ENCODE measurements at places on chromosomes 16 and 17.

DNA sequence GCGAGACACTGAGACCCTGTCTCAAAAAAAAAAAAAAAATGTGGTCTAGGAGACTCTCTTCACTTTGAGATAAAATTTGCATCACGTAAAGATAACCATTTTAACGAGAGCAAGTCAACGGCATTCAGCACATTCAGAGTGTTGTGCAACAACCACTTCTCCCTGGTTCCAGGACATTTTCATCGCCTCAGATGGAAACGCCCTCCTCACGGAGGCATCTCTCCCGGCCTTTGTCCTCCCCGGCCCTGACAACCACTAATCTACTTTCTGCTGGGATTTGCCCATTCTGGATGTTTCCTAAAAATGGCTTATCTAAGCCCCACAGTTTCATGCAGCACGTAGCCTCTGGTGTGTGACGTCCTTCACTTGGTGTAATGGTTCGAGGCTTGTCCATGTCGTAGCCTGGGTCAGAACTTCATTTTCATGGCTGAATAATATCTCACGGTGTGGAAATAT, 6.4 kb upstream of the NPRL3 start:
- no peak for DNase-seq

GRCh38 chr16:82150549-82150948, 19.5 kb downstream of the MPHOSPH6 start:
- DNase-seq, result no peak

DNA sequence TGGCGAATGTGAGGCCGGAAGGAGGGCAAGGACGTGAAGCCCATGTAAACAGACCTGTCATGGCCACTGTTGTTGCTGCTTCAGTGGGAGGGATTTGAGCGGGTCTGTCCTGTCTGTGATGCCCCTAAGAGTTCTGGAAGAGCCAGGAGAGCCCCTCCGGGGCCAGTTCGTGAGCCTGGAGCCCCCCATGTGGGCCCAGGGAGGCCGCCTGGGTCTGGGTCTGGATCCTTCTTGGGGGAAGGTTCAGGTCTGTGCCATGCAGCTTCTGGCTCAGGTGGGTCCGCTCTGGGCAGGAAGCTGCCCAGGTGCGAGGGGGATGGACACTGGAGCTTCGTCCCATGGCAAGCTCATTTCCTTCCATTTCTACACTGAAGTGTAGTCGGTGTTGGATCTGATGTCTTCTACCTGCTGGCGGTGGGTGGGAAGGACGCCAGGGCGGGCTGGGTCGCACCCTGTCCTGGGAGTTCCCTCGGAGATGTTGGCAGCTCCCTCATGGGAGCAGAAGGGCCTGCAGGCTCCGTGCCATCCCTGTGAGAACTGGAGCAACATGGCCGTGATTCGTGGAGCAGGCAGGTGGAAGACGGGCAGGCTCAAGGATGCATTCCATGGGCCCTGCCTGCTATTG, 11.2 kb upstream of the WFIKKN1 start:
- no peak for DNase-seq

DNA sequence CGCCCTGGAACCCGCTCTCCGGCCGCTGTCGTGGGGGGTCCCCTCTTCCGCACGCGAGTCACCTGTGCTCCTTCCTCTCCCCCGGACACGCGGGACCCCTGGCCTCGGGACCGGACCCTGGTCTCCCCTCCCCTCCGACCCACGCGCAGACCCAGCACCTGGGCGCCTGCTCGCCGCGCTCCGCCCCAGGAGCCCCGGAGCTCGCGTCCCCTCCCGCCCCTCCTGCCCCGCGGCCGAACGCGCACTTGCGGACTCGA, 762 bp downstream of the RAB40B start:
- DNase-seq, result no peak

GRCh38 chr17:6205525-6205924, 135.3 kb downstream of the WSCD1 start:
- DNase-seq, result no peak

DNA sequence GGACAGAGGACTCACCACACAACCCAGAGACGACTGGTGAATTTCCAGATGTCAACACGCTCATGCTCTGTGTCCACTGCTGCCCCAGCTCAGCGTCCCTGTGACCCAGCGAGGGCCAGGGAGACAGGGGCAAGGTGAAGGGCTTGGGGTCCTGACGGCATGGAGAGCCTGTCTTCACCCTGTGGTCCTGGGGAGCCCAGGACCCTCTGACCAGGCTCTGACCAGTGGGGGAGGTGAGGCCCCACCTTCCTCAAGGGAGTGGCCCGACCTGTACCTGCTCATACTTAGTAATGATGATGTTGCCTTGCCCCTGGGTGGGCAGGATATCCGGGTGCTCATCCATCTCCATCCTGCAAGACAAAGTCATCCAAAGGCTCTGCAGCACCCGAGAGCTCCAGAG, 39.8 kb downstream of the TNFRSF13B start:
- DNase-seq, result no peak

GRCh38 chr17:247767-248166, 66.3 kb upstream of the DOC2B start:
- no peak for DNase-seq

DNA sequence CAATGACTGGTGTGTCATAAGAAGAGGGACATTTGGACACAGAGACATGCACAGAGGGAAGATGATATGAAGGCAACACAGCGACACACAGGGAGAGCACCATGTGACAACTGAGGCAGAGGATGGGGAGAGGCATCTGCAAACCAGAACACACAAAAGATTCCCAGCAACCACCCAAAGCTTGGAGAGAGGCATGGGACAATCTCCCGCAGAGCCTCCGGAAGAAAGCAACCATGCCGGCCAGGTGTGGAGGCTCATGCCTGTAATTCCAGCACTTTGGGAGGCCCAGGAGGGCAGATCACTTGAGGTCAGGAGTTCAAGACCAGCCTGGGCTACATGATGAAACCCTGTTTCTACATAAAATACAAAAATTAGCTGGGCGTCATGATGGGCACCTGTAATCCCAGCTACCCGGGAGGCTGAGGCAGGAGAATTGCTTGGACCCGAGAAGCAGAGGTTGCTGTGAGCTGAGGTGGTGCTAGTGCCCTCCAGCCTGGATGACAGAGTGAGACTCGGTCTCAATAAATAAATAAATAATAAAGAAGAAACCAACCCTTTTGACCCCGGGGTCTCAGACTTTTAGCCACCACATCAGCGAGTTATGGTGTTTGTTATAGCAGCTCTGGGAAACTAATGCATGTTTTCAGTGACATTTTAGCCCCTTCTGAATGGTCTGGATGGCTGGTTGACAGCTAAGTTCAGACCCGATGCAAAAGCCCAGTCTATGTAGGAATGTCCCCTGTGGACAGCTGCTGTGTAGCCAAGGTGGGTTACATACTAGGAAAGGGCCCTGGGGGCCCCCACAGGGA, 13.8 kb upstream of the PLCG2 start:
- DNase-seq, result no peak

DNA sequence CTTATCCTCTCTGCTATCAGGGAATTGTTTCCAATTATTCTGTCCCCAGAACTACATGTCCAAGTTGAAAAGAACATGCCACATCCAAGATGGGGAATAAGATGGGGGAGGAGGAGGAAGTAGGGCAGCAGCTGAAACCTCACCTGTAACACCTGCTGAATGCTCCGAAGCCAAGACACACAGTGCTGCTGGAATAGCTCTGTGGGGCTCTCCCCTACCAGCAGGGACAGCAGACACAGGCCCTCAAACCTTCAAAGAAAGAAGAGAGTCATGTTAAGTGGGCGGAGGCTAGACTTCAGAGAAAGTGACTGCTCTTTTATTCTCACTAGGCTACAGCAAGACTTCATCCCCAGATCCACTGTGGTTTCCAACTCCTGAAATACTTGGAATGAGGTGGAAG, 13.2 kb downstream of the PELP1 start:
- no peak for DNase-seq

DNA sequence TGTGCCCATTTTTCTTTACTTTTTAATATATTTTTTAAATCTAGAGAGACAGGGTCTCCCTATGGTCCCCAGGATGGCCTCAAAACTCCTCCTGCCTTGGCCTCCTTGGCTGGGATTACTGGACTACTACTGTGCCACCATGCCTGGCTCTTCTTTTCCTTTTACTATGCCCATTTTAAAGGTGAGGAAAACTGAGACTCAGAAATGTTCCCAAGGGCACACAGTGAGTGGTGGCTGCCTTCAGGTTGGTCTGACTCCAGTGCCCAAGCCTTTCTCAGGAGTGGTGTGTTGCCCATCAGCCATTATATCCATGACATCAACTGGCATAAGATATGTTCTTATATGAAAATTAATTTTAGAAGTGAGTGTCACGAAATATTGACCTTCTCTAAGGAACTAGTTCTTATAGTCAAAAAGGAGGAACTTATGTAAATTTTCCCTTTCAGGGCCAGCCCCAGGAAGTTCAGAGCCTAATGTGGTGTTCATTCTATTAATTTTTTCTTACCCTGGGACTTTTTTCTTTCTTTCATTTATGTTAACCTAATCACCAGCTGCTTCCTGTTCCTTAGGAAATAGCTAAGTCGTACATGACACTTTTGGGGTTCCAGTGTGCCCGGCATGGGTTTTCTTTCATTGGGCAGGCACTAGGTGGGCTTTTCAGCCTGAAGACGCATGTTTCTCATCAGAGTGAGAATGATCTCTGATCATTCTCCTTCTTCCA, 17.9 kb upstream of the SPN start:
- no peak for DNase-seq

GRCh38 chr17:81902023-81902652, at the start of gene NPB:
TSS of gene NPB (plus strand) at chr17:81902238. CDS start at chr17:81902278, 40 bp downstream.
- no peak for DNase-seq

DNA sequence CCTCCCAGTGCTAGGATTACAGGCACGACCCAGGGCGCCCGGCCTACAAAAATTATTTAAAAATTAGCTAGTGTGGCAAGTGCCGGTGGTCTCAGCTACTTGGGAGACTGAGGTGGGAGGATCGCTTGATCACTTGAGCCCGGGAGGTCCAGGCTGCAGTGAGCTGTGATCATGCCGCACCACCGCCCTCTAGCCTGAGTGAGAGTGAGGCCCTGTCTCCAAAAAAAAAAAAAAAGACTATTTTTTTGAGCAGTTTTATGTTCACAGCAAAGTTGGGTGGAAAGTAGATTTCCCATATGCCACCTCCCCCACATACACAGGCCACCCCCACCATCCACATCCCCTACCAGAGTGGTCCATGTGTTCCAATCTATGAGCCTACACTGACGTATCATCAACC, 84.9 kb downstream of the MGAT5B start:
- DNase-seq, result no peak

DNA sequence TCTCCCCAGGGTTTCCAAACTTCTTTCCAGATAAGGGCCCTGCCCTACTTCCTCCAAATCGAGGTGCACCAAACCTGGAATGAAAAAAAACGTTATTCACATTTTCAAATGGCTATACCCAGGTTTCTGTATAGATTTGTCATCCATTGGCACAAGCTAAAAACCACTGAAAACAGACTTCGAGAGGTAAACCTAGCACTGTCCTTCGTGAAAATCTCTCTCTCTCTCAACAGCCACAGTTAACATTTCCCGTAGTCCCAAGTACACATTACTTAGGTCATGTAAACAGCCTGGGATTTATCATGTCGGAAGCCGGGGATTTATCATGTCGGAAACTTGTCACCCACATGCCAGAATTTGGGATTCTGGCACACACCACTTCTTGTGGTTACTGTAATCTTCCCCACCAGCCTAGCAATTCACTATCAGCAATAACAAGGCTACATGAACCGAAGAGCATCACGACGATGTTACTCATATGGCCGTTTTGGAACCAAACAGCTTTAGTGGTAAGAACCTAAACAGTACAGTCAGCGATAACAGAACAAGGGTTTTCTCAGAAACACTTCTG, 1.2 kb downstream of the DDX5 start:
- DNase-seq, result no peak

DNA sequence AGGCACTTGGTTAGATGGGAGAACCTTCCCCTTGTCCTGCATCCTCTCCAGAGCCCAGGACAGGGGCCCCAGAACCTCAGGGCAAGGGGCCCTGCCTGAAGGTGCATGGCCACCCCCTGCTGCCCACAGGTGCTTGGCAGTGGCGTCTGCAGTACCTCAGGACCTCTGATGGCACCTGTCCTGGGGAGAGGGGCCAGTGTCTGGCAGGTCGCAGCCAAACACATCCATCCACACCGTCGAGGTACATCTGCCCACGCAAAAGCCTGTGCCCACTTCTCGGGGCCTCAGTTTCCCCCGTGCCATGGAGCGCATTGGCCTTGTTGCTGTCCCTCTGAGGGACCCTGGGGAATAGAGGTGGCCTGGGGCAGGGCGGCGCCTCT, 9.3 kb downstream of the MAP2K3 start:
- DNase-seq, result no peak

DNA sequence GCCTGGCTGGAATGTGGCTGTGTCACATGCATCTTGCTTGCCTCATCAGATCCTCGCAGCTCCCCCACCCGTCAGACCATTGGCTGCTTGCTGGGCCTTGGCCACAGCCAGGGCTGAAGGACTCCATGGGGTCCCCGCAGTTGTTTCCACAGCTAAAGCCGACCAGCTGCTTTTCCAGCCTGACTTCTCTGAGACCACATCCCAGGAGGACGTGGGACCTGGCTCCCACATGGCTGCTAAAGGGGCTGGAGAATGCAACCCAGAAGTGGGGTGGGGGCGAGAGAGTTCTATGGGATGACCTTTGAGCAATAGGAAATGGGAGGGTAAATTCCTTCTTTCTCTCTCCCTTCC, 193.8 kb downstream of the RAB11FIP4 start:
- no peak for DNase-seq

GRCh38 chr17:2994441-2994840, 69.0 kb downstream of the OR1D5 start:
- DNase-seq, result no peak

DNA sequence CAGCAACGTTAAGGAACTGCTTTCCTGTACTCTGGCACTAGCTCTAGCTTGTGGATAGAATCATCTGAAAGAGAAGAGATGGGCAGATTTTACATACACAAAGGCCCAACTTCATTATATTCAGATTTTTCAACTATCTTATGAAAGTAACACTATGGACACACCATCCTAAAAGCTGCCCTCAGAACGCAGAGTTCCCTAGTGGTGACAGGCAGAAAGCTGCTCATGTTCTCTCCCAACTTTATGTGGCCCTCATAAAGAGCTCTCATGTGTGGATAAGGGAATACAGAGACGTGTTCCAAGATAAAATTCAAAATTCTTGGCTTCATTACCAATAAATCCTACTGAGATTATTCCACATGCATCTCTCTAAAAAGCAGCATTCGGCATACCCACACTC, 1.5 kb downstream of the CFAP20 start:
- no peak for DNase-seq

DNA sequence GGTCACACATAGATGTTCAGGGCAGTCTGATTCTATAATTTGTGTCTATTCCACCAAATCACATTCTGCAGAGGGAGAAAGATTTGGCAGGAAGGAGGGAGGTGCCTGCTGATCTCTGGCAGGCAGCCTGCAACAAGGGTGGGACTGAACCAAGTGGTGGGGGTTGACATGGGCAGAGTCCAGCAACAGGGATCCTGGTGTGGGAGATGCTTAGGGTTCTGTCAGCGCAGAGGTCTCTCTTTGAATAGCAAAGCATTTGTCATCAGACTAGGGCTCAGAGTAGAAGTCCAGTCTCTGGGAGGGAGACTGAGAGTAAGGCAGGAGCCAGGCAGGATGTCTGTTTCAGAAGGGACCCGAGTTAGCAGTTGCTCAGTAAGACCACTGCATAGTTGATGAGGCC, 94.6 kb downstream of the UTP18 start:
- DNase-seq, result no peak
